PC-3 (cell line): ENCODE measurements at places on chromosomes 13 and 19. TPM values are rescaled to one million over a fixed set of nuclear protein-coding genes. Genes with fewer than 3 reads are reported as not detected.

Gene FAM124A
- total RNA-seq: 1.1 and 1.6 TPM in 2 replicates

Gene DENND1C
- not detected in 2 replicates for total RNA-seq

DNA sequence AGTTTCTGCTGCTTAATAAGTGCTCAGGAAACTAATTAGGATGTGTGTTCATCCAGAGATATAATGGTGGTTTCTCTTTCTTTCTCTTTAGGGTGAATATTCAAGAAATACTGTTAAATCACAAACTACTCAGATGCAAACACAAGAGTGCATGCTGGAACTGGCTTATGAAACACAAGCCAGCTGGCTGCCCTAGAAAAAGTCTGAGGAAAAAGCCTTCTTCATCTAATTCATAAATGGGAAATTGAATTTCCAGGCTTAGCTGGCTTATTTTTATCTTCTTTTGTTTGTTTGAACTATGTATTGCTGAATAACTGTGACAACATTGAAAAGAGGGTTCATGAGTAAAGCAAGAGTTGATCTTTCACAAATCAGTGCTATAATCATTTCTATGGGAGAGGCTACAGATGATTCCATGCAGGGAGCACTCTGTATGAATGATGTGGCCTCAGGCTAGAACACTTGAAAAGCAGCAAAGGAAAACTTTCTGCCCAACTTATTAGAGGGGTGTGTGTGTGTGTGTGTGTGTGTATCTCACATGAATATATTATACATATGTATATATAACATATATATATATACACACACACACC, 69.8 kb upstream of the SCEL start:
- no peak for DNase-seq

DNA sequence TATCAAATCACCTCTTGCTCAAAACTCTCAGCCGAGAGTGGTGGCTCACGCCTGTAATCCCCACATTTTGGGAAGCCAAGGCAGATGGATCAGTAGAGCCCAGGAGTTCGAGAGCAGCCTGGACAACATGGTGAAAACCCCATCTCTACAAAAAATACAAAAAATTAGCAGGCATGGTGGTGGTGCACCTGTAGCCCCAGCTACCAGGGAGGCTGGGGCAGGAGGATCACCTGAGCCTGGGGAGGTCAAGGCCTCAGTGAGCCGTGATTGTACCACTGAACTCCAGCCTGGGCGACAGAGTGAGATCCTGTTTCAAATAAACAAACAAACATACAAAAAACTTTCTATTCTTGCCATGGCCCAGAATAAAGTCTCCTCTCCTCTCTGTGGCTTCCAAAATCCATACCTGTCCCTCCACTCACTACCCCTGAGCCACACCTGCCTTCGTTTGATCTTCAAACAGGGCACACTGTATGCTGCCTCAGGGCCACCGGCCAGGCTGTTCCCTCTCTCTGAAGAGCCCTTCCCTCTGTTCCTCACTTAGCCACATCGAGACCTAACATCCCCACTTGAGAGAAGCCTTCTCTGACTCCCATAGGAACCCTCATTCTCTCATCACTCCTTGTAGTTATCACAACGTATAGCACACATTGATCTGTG, 6.3 kb downstream of the LGI4 start:
- DNase-seq: no peak

DNA sequence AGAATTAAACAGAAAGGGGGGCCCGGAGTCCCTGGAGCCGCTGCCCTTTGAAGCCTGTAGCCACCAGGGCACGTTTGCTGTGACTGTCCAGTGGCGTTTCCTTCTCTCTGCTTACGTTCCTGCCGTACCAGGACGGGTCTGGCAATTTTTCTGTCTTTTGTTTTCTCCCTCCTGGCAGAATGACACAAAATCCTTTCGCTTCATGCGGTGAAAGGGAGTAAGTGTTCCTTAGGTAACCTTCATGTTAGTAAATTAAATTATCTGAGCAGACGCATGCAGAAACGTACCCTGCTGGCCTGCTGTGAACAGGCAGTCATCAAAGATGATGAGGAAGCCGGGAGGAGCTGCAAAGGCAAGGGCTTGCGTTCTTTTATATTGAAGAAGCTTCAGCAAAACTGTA, 299.3 kb upstream of the ARGLU1 start:
- peak; percentile 2 for DNase-seq

GRCh38 chr13:110225609-110226574, 81.1 kb downstream of the COL4A1 start:
- no peak for DNase-seq

DNA sequence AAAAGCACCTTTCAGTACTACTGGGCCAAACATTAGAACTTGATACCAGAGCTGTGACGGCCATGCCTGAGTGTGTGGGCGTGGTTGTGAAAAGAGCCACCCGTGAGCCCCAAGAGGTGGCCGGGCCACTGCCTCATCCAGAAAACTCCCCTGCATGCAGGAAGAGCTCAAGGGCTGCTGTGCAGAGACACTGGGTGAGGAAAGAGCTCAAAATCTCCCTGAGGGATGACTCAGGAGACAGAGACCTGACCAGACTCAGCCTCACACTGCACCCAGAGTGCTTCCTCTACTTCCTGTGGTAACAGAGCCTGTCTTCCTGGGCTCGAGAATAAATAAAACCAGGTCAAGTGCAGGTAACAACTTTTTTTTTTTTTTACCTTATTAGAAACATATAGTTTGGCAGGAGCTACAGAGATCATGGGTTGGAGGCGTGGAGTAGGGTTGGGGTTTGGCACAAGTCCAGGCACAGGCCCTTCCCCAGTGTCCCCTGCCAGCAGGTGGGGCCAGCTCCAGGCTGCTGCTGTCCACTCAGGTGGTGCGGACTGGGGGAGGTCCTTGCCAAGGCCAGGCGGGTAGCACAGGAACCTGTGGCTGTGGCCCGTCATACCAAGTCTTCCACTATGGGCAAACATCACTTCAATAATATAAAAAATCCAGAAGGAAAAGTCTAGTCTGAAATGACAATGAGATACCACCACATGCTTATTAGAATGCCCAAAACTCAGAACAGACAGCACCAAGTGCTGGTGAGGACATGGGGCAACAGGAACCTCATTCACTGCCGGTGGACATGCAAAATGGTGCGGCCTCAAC, 25.5 kb downstream of the ELL start:
- DNase-seq: peak; percentile 82
